ENCODE measurements at places on chromosomes 16 and 17.

DNA sequence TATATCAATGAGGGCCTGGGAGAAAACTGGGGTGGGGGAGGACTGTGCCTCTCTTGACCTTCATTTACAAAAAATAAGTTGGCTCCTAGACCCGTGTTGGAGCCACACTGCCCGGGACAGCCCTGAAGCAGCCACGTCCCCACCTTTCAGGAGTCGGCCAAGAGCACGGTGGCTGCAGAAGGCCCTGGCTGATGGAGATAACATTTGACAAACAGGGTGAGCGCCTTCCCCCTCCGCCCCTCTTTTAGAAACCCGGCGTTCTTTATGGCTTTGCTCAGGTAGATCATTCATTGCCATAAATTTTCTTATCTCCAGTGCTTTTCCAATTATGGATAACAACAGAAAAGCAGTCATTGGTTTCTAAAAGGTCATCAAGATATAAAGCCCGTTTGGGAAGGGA lies 398.1 kb upstream of the TNRC6C start:
- no peak for DNase-seq

GRCh38 chr16:14418795-14419225 lies 211.2 kb downstream of the PARN start:
- DNase-seq, result no peak

DNA sequence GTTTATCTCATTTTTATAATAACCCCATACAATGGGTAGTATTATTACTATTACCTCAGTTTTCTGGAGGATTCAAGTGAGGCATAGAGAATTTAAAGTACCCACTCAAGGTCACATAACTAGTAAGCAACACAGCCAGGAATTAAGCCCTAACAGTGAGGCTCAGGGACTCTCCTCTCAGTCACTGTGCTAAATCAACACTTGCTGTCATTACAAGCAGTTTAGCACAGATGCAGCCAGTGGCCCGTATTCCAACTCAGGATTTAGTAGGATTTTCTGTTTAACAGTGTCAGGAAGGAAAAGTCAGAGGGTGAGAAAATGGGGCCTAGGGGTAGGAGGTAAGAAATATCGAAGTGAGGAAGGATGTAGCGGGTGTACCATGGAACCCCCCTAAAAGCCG lies 536.9 kb downstream of the TMEM114 start:
- DNase-seq, result no peak

- peak; percentile 43 for DNase-seq
Observed at GRCh38 chr16:27598931-27599565, 49.1 kb downstream of the KATNIP start.

GRCh38 chr16:70685938-70686375 lies at the start of gene MTSS2:
Gene MTSS2, minus strand, starts transcription at chr16:70686053. Its CDS starts 262 bp downstream, at chr16:70685791.
- peak; percentile 94 for DNase-seq

DNA sequence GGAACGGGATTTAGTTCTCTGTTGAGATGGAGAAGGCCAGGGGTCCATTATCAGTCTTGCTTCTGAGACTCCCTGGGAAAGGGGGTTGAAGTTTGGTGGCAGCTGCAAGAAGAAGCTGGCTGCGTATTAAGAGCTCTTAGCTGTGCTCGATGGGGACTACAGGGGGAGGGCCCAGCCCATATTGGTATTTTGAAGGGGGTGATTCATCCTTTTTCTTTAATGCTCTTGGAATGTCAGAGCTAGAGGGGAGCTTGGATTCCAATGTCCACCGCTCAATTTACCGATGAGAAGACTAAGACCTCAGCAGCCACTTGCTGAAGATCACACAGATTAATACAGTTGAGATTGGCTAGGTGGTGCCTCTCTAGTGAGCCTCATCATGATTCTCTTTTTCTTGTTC lies 5.0 kb downstream of the NOG start:
- no peak for DNase-seq

- DNase-seq, result peak; percentile 61
Observed at GRCh38 chr16:84286578-84287240, 8.0 kb upstream of the WFDC1 start.

DNA sequence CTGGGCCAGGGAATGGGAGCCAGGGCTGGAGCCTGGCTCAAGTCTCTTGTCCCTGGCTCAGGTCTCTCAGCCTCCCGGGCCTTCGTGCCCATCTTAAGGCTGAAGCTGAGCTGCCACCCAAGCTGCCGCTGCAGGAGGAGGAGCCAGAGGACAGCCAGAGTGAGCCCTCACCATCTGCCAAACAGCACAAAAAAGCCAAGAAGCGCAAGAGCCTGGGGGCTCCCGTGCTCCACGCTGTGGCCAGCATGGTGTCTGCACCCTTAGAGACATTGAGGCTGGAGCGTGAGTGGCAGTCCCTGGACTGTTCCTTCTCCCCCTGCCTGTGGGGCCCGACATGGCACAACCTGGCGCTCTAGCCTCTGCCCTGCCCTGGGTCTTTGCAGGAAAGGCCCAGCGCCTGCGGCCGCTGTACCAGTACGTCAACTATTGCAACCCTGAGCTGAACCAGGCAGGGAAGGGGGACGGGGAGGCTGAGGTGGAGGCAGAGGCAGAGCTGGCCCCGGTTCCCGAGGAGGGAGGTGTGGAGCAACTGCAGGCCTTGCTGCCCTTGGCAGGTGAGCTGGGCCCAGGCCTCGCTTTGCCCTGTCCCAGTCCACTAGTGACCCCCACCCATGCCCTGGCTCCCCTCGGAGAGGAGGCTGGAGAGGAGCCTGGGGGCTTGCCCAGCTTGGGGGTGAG lies 1.3 kb downstream of the C16orf86 start:
- DNase-seq, result peak; percentile 93

GRCh38 chr17:68445671-68446070 lies 11.6 kb downstream of the WIPI1 start:
- no peak for DNase-seq

DNA sequence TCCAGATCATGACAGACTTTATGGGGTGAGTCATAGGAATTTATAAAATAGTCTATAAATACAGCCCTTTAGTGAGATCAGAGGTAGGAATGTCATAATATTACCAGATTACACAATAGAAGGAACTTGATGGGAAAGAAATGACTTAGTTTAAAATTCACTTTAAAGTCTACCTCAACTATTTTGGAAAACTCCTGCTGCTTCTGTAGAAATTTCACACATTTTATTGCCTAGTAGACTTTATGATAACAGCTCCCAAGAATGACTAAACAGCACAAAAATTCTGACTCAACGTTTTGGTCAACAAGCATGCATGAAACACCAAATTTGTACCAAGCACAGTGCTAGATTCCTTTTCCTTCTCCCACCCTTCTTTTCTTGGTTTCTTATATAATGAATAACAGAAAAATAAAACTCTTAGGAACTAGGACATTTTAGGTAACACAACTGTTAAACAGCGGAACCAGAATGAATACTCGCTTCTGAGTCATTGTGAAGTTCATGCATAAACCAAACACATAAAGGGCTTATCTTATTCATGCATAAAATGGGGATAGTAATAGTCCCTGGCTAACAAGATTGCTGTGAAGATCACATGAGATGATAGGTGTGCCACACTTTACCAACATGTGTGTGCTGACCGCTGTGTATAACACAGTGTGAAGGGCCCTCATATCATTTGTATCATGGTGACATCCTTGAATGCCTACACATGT lies 243.9 kb downstream of the CDH8 start:
- no peak for DNase-seq

- no peak for DNase-seq
Observed at GRCh38 chr17:67769231-67769630, 51.5 kb downstream of the NOL11 start.

DNA sequence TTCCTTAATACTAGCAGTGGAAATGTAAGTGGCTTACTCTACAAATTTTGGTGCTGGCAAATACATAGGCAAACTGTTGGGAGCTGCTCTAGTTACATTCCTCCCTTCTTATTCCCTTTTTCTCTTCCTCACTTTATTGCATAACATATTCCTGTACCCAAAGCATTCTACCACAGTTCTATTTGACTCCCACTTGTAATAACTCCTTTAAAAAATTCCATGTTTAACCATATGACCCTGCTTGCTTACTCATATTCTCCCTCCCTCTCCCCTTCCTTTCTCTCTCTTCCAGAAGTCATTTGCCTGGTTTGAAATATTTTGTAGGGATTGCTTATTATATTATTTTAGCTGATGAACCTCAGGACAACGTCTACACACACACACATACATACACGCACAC lies 22.7 kb downstream of the NQO1 start:
- no peak for DNase-seq

Data from femur (tissue), 1 donor.